ENCODE measurements at places on chromosomes 7 and 10.

DNA sequence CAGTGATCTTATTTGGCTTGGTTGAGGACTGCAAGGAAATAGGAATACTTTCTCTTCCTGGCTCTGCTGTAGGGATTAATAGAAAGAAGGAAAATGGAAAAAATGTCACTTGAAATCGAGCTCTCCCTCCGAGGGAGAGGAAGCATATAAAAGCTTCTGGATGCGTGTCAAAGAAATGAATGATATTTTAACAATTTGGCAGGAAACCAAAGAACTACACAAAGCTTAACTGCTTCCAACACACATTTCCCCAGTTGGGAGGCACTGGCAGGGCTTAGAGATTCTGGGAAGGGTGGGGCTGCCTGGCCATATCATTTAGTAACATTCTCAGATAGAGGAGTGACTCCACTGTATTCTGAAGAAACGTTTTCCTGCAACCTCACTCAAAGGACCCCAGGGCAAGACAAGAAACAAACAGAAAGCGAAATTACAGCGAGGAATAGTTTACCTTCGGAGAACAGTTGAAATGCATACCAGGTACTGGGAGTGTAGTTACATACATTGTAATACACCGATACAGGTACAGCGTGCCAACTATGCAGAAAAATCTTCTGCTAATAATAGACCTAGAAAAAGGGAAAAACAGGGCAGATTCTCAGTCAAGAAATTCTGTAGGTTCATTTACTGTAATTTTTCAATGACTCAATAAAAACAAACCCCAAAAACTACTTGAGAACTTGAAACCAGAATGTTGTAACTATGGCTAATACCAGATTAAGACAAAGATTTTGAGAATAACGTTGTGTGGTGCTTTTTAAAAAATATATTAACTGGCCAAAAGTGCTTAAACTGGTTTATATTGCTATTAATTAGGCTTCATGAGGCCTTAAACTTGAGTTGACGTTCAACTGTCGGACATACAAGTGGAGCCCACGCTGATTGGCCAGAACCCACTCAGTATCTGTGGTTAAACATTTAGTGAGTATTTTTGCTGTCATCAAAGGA lies 75.7 kb upstream of the ASAH2 start:
- DNase-seq = no peak
- H3K27ac ChIP-seq = peak overlapping the region; percentile 86
- peaks cover 37% of the 10 kb centered on the region for H3K4me1 ChIP-seq

- H3K4me1 ChIP-seq = no peaks in the 10 kb centered on the region
- no peak for DNase-seq
- no peak overlapping the region for H3K27ac ChIP-seq
Observed at GRCh38 chr10:100656454-100656853, 88.9 kb upstream of the PAX2 start.

- H3K27ac ChIP-seq = no peak overlapping the region
- DNase-seq = no peak
- H3K36me3 ChIP-seq = no peaks in the 10 kb centered on the region
- H3K4me3 ChIP-seq = no peak overlapping the region
- no peaks in the 10 kb centered on the region for H3K27me3 ChIP-seq
Observed at GRCh38 chr7:105653441-105654005, 72.2 kb upstream of the EFCAB10 start.

- H3K27ac ChIP-seq = no peak overlapping the region
- no peaks in the 10 kb centered on the region for H3K27me3 ChIP-seq
- DNase-seq = no peak
- no peak overlapping the region for H3K4me3 ChIP-seq
- H3K36me3 ChIP-seq = no peaks in the 10 kb centered on the region
Observed at GRCh38 chr7:110647266-110647665, 443.7 kb upstream of the LRRN3 start.

DNA sequence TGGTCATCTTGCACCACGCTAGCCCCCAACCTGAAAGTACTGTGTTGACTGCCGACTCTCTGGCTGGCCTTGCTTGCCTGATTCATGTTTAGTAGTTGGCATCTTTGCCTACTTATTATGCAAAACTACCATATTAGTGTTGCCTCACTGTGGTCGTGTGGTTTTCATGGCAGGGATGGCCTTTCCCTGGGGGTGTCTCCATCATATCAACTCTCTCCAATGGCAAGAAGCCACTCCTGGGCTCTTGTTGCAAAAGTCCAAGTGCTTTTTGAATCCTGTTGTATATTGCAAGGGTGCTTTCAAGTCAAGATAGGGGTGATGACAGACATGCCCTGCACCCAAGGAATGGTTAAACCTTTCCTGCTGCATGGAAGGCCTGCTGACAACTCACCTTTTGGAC lies 39.4 kb downstream of the ABLIM1 start:
- no peaks in the 10 kb centered on the region for H3K27me3 ChIP-seq
- DNase-seq = no peak
- H3K4me3 ChIP-seq = no peak overlapping the region
- no peak overlapping the region for H3K27ac ChIP-seq
- H3K4me1 ChIP-seq = peaks cover 7% of the 10 kb centered on the region
- no peaks in the 10 kb centered on the region for H3K36me3 ChIP-seq

DNA sequence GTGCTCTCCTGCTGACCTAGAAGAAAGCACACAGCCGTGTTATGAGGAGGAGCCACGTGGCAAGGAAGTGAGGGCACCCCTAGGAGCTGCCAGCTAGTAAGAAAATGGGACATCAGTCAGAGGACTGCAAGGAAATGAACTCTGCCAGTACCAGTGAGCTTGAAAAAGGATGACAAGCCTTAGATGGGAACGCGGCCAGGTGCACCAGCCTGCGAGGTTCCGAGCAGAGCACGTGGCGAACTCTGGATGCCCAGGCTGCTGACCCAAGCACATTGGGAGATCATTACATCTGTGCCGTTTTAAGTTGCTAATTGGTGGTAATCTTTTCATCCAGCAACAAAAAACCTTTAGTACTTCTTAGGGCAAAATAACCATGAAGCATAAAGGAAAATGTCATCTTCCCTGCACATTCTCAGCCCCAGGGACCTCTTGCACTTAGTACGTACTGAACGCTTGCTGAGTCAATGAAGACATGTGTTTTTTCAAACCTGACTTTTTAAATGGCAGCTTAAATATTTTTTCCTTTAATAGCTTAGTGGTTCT lies 69.4 kb downstream of the AMZ1 start:
- no peak overlapping the region for H3K4me3 ChIP-seq
- no peaks in the 10 kb centered on the region for H3K27me3 ChIP-seq
- peaks cover 32% of the 10 kb centered on the region for H3K4me1 ChIP-seq
- peak overlapping the region; percentile 94 for H3K27ac ChIP-seq

DNA sequence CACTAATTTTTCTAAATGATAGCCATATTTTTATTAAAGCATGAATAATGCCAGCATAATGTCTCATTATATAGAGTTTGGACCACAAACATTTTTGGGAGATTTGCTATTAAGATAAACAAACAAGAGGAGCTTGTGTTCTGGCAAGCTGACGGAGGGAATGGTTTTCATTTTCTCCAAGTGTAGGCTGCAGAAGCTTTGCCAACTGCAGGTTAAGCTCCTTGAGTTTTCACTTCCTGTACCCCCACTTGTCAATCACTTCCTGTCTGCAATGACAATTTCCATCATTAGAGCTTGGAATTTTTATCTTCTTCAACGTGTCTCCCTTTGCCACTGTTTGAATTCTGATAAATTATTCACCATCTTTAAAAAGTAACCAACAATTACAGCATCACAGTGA lies 13.4 kb downstream of the EBF3 start:
- no peak overlapping the region for H3K4me3 ChIP-seq
- no peak overlapping the region for H3K27ac ChIP-seq
- H3K27me3 ChIP-seq = peaks cover 16% of the 10 kb centered on the region

DNA sequence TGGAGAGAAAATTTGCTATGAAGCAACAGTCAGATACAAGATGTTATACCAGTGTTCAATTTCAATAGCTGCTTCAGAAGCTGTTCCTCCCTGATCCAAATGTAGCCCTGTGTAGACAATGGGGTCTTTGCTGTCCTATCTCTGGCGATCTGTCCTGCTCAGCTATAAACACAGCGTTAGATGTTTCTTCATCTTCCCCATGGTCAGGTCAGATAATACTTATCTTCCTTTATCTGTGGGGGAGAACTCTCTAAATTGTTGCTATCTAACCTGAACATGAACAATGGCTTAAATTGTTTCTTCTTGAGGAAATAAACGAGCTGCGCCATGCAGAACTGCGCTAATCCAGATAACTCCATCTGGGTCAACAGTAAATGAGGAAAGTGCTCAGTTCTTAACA lies 15.6 kb upstream of the KIAA1217 start:
- no peak overlapping the region for H3K27ac ChIP-seq
- no peak overlapping the region for H3K4me3 ChIP-seq
- H3K27me3 ChIP-seq = no peaks in the 10 kb centered on the region
- no peaks in the 10 kb centered on the region for H3K4me1 ChIP-seq
- no peaks in the 10 kb centered on the region for H3K36me3 ChIP-seq
- DNase-seq = no peak

GRCh38 chr7:22296916-22297315 lies 60.0 kb downstream of the RAPGEF5 start:
- H3K4me1 ChIP-seq = no peaks in the 10 kb centered on the region
- DNase-seq = no peak
- H3K27ac ChIP-seq = no peak overlapping the region
- H3K36me3 ChIP-seq = peaks cover 9% of the 10 kb centered on the region
- no peaks in the 10 kb centered on the region for H3K27me3 ChIP-seq

GRCh38 chr7:29091715-29092114 lies 54.6 kb downstream of the CPVL start:
- H3K36me3 ChIP-seq = no peaks in the 10 kb centered on the region
- no peak for DNase-seq
- H3K4me1 ChIP-seq = no peaks in the 10 kb centered on the region
- no peaks in the 10 kb centered on the region for H3K27me3 ChIP-seq

DNA sequence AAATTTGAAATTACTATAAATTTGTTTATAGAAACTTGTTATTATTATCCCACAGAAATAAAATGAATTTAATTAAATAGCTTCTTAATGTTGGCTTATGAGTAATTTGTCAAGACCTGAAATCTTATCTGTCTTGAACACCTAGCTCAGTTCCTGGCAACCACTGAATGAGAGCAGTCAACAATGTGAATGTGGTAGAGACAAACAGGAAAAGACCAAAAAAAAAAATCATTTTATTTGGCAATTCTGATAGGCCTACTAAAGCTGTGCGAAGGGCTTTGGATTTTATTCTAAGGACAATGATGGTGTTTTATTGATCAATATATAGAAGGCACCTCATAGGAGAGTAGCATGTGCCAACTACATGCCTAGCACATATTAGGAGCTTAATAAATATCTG lies 127.8 kb upstream of the RSU1 start:
- H3K27ac ChIP-seq = no peak overlapping the region
- DNase-seq = no peak
- no peaks in the 10 kb centered on the region for H3K27me3 ChIP-seq
- no peaks in the 10 kb centered on the region for H3K36me3 ChIP-seq

- peak overlapping the region; percentile 19 for H3K27ac ChIP-seq
- H3K36me3 ChIP-seq = no peaks in the 10 kb centered on the region
- no peak for DNase-seq
- no peak overlapping the region for H3K4me3 ChIP-seq
Observed at GRCh38 chr10:16967866-16968415, 150.7 kb upstream of the RSU1 start.

- no peaks in the 10 kb centered on the region for H3K36me3 ChIP-seq
- DNase-seq = no peak
Observed at GRCh38 chr7:17436126-17436525, 137.7 kb downstream of the AHR start.

DNA sequence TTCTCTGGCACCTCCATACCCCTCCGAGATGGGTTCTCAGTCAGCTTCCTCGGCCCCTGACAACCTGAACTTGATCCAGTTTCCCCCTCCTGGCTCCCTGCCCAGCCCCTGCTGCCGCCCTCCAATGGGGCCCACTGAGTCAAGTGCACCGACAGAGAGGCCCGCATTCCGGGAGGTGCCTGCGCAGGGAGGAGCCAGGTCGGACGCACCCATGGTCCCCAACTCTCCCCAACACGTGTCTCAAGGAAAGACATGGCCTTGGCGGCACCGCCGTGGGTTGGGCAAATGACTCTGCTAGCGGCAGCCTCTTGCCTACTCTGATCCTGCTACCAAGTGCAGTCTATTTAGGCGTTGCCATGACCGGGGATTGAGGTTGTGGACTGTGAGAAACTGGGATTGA lies 275.3 kb downstream of the SNX13 start:
- H3K36me3 ChIP-seq = no peaks in the 10 kb centered on the region
- DNase-seq = no peak
- H3K4me1 ChIP-seq = peaks cover 27% of the 10 kb centered on the region
- no peaks in the 10 kb centered on the region for H3K27me3 ChIP-seq

DNA sequence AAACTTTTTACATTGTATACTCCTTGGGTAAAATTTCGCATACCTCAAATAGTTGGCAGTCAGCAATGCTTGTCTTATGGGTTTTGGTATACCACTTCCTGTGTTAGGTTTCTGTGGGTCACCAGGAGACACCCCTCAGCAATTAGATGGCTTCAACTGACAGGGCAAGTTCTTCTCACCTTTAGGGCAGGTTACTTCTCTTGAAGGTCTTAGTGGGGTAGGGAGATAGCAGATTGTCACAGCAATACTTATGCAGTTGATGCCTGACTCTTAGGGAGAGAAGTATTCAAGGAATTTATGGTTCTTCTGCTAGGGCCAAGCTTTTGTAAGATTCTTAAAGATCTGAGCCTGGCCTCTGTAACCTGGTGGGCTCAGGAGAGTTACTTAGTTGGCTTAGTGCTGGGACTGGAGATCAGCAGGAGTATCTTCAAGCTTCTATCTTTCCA lies 42.9 kb downstream of the MKLN1 start:
- no peak overlapping the region for H3K4me3 ChIP-seq
- H3K27ac ChIP-seq = peak overlapping the region; percentile 21
- no peak for DNase-seq
- H3K4me1 ChIP-seq = peaks cover 30% of the 10 kb centered on the region
- H3K27me3 ChIP-seq = no peaks in the 10 kb centered on the region

DNA sequence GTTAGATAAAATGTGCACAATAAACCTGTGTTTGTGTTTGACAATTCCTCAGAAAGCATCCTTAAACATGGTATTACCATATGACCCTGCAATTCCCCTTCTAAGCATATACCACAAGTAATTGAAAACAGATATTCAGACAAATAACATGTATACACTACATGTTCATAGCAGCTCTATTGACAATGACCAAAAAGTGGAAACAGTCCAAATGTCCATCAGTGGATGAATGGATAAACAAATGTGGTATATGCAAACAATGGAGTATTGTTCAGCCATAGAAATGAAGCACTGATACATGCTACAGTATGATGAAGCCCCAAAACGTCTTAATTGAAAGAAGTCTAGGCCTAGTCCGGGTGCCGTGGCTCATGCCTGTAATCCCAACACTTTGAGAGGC lies 280.1 kb downstream of the OTUD1 start:
- H3K27ac ChIP-seq = no peak overlapping the region
- DNase-seq = no peak
- H3K27me3 ChIP-seq = peaks cover 3% of the 10 kb centered on the region
- no peaks in the 10 kb centered on the region for H3K4me1 ChIP-seq

GRCh38 chr7:134905375-134905774 lies 80.9 kb upstream of the AGBL3 start:
- no peaks in the 10 kb centered on the region for H3K27me3 ChIP-seq
- H3K36me3 ChIP-seq = peaks cover 14% of the 10 kb centered on the region
- no peak for DNase-seq
- H3K27ac ChIP-seq = no peak overlapping the region
- H3K4me1 ChIP-seq = peaks cover 16% of the 10 kb centered on the region

GRCh38 chr10:75514830-75515229 lies 83.4 kb downstream of the LRMDA start:
- peaks cover 12% of the 10 kb centered on the region for H3K27me3 ChIP-seq
- no peak overlapping the region for H3K27ac ChIP-seq
- no peaks in the 10 kb centered on the region for H3K36me3 ChIP-seq

- DNase-seq = peak; percentile 57
- no peaks in the 10 kb centered on the region for H3K36me3 ChIP-seq
- peak overlapping the region; percentile 30 for H3K4me3 ChIP-seq
- no peaks in the 10 kb centered on the region for H3K4me1 ChIP-seq
Observed at GRCh38 chr7:141073173-141073640, 657 bp upstream of the TMEM178B start.

GRCh38 chr7:24778543-24779282 lies 21.4 kb upstream of the GSDME start:
- H3K36me3 ChIP-seq = no peaks in the 10 kb centered on the region
- H3K4me3 ChIP-seq = no peak overlapping the region
- H3K27ac ChIP-seq = no peak overlapping the region
